ENCODE measurements at places on chromosomes 12 and 14.
A peak's percentile ranks its signal among the peaks of the same experiment; 100 is the strongest.

- DNase-seq = no peak
Observed at GRCh38 chr14:26392498-26392897, 205.3 kb downstream of the NOVA1 start.

DNA sequence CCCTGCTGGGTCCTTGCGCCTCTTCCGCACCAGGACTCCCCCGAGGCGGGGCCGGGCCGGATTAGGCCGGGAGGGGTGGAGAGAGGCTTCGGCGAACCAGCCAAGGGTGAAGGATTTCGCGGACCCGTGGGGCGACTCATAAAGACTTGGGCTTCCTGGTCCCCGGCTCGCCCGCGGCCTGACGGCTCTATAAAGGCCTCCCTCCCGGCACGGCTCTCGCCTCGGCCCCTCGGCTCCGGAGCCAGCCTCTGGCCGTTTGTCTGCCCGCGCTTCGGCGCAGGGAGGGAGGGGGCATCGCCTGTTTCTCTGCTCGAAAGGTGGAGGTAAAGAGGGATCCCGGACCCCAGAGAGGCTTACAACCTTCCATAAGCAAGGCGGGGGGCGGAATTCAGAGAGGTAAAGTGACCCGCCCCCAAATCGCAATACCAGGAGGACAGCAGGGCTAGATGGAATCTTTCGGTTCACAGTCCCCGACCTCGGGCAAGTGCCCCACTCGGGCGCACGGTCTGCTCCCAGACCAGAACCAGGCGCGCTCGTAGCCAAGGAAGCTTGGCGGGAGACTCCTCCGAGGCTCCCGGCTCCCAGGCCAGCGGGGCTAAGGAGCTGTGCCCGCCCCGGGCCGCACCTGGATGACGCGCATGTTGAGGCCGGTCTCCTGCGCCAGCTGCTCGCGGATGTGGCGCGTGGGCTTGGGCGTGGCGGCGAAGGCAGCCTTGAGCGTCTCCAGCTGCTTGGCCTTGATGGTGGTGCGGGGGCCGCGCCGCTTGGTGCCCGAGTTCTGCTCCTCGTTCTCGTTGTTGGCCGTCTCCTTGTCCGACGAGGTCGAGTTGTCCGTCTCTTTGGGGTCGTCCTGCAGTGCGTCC is 3.9 kb downstream of the LHX5 start:
- DNase-seq = no peak

GRCh38 chr14:23692416-23692815 is 56.3 kb downstream of the DHRS2 start:
- no peak for DNase-seq

- no peak for DNase-seq
Observed at GRCh38 chr14:47454025-47454424, 221.4 kb downstream of the MDGA2 start.

- DNase-seq = no peak
Observed at GRCh38 chr12:29804019-29804418, 20.3 kb upstream of the TMTC1 start.

DNA sequence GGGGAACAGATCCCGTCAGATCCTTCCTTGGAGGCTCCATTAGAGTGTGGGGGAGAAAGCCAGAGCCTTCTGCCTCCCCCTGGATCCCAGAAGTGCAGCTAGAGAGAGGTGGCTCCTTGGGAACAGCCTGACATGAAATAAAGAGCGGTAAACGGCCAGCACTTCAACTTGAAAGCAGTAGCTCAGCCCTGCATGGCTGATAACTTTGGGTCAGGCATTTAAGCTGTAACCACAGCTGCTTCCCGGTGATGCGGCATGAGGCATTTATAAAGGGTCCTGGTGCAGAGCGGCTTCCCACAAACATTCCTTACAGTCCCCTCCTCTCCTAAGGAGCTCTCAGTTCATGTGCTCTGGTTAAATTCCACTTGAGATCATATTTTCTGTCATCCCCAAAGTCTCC is 960.3 kb downstream of the VRK1 start:
- DNase-seq = no peak

DNA sequence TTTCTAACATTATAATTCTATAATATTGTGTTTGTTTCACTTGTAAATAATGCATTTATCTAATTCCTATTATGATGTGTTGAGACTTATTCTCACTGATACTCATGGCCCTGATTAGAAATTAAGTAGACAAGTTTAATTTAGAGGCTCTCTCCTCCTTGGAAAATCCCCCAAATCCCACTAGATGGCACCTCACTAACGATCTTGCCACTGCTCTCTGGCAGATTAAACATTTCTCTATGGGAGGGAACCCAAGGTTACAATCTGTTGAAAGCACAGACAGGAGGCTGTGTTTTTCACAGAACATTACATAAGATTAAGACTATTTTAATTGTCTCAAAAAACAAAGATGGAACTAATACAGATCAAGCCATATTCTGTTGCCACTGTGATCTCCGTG is 318.7 kb downstream of the LRFN5 start:
- no peak for DNase-seq

GRCh38 chr12:14716848-14717444 is 20.5 kb upstream of the GUCY2C start:
- DNase-seq = peak; percentile 15

DNA sequence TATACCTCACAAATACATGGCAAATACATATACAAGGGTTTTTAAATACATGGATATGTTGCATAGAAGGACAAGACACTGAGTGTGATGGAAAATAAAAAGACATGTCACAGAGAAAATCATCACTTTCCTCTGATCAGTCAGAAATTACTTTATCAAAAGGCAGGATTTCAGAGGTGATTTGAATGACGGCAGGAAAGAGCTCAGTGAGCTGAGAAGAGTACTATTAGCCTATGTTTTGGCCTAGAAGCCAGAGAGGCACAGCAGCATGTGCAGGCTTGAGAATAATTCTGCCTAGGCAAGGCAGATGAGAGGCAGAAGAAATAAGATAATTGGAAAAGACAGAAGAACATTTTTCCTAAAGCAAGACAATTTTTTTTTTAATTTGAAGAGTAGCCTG is 94.9 kb downstream of the BCAT1 start:
- no peak for DNase-seq

DNA sequence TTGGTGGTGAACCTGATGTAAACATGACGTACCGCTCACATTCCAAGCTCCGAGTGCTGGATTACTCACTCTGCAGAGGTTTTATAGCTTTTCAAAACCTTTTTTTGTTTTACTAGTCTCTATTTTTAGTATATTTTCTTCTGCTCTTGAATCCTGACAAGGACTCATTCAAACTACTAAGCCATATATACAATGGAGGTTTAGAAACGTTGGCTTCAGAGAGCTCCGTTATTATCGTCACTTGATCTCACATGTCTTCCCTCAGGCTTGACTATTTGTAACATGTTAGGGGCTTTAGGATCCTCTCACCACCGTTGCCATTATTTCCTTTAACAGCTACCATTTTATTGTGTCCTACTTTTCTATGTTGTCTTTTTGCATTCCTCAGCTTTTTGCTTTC is 1321.5 kb upstream of the FLRT2 start:
- DNase-seq = no peak

- no peak for DNase-seq
Observed at GRCh38 chr14:99381688-99382060, 99.0 kb downstream of the SETD3 start.

GRCh38 chr14:98227000-98227726 is 1044.8 kb downstream of the BCL11B start:
- DNase-seq = no peak

DNA sequence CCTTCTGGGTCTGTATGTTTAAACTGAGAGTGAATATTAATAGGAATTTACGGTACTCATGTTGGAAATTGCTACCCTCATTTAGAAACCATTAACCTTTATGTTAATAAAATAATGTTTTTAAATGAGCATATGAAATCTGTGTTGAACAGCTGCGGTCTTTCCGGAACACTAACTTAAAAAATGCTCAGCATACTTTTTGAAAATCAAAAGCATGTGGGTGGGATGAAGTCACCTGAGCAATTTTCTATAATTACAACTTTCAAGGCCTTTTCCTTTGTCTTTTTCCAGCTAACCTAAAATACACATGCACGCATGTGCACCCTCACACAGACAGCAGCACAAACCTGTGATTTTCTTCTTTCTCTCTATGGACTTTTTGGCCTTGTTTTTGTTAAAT is 39.8 kb downstream of the BORCS5 start:
- DNase-seq = no peak

DNA sequence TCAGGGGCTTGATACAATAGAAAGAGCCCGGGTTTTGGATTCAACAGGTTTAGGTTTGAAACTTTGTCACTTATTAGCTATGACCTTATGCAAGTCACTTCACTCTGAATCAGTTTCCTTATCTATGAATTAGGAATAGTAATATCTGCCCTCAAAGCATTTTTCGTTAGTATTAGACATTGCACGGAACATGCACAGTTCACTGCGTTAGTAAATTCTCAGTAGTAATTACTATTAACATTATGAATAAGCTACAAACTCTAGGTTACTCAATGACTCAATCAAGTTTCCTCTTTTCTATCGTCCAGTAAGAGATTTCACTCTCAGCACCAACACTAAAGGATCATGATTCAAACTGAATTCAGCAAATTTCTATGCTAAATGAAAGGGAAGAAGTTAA is 150.3 kb downstream of the CEP83 start:
- no peak for DNase-seq

- DNase-seq = no peak
Observed at GRCh38 chr12:3606128-3606527, 115.1 kb downstream of the PRMT8 start.

DNA sequence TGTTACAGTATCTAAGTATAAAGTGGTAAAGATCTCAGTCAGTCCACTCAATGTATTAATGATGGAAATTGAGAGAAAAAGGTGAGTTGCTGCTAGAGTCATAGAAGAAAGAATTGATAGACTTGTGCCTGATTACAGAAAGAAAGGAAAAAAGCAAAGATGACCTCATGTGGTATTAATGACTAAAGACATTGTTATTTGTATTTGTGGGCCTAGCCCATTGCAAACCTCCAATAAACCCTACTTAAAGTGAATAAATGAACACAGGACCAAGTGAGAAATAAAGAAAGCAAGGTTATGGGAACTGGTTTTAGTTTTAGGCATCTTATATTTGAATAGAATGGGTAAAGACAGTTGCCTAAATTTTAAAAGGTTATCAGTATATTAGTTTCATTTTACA is 105.5 kb downstream of the SYT1 start:
- DNase-seq = no peak

DNA sequence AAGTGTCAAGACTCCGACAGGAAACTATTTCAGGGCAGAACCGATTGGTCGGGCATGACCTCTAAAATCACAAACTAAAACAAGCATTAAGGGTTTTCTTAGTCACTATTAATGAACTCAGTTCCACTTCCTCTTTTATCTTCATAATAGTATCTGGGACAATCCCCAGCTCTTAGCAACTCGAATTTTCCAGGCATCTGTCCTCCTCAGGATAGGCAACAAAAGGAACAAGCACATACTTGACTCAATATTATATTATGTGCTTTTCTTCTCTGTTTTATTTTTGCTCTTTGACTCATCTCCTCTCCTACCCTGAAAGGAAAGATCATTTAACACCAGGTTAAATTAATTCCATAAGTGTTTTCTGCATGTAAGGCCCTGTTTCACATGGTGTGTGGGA is 638.3 kb upstream of the TBX3 start:
- no peak for DNase-seq

- DNase-seq = no peak
Observed at GRCh38 chr12:51306507-51306906, 17.5 kb downstream of the BIN2 start.

DNA sequence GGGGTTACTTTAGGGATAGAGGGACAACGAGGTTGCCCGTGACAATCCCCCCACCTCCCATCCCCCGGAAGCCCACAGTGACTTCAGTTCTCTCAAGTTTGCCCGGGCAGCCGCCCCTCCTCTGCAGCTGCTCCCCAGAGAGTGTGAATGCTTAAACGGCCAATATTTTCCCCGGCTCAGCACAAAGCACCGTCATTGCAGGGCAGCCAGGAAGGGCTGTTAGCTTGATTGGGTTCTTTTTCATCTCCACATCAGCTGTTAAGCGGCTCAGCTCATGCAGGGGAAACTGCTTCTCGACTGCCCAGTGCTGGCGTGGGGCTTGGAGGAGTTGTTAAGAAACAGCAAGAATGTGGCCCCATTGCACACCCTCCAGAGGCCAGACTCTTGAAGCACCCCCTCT is 120.5 kb upstream of the NCOR2 start:
- no peak for DNase-seq

DNA sequence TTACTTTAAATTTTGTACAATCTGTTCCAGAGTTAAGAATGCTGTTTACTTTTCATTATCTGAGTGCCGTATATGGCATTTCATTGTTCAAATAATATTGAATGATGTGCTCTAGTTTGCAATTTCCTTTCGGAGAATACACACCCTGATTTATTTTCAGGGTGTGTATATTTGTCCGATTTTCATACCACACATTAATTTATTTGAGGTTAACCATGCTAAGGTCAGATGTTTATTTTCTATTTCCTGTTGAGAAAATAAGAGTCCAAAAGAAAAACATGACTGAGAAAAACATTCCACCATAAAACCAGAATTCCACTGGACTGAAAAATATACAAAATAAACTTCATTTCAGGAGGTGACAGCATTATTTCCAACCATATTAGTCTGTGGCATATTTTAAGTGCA is 64.2 kb upstream of the OVCH1 start:
- DNase-seq = no peak

DNA sequence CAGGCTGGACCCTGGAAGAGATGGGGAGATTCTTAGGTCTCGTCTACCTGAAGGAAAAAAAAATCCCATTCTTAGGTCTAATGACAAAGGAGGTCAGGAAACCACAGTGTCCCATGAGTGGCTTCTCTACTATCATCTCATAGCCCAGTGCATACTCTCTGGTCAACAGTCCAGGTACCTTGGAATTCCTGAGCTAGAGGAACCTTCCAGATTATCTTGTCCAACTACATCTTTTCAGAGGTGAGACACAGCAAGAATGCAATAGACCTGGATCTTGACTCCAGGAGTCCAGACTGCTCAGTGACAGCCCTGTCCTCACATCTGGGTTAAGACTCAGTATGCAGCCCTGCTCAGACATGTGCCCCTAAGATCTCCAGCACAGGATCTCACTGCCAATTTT is 177.5 kb upstream of the NOS1 start:
- DNase-seq = no peak

DNA sequence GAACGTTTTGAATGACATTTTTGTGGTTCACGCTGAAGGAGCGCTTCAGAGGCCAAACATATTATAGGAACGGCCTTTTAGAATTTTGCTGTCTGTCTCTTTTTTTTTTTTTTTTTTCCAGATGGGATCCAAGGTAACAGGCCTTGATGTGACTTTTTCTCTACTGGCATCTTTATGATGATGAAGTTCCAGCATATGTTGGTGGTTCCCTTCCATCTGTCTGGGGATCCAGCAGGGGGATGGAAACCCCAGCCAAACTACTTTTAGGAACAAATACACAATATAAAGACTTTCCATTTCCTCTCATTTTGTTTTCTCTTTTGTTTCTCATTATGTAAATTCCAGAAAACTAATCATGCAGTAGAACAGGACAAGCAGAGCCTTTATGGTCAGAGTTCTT is 239.3 kb upstream of the PRICKLE1 start:
- no peak for DNase-seq

- DNase-seq = no peak
Observed at GRCh38 chr12:8452036-8452435, 3.7 kb upstream of the CLEC6A start.

- no peak for DNase-seq
Observed at GRCh38 chr12:51085757-51086156, 2.4 kb upstream of the CSRNP2 start.
